ENCODE measurements at places on chromosomes 4 and X.

GRCh38 chrX:122094611-122095010, 1047.2 kb downstream of the GLUD2 start:
- peak; percentile 46 for DNase-seq

GRCh38 chr4:79224777-79225104, 101.1 kb downstream of the NAA11 start:
- DNase-seq = no peak

DNA sequence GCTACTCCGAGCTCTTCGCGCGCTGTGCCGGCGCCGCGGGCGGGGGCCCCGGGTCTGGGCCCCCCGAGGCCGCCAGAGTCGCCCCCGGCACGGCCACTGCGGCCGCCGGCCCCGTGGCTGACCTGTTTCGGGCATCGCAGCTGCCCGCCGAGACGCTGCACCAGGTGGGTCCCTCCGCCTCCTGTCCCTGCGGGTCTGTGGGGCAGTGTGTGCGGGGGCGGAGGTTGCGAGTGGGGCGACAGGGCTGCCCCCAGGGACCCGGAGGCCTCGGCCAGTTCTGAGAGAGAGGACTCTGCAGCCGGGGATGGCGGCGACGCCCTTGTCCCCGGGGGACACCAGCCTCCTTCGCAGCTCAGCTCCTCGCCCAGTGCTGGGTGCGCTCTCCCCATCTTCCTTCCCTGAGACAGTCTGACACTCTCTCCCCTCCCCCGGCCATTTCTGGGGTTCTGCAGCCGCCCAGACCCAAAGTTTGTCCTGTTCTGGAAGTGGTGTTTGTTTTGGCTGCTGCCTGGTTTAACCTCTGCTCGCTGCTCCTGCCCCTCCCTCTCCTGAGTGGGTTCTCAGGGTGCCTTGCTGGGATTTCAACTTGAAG, 609 bp downstream of the REPS2 start:
- no peak for DNase-seq

DNA sequence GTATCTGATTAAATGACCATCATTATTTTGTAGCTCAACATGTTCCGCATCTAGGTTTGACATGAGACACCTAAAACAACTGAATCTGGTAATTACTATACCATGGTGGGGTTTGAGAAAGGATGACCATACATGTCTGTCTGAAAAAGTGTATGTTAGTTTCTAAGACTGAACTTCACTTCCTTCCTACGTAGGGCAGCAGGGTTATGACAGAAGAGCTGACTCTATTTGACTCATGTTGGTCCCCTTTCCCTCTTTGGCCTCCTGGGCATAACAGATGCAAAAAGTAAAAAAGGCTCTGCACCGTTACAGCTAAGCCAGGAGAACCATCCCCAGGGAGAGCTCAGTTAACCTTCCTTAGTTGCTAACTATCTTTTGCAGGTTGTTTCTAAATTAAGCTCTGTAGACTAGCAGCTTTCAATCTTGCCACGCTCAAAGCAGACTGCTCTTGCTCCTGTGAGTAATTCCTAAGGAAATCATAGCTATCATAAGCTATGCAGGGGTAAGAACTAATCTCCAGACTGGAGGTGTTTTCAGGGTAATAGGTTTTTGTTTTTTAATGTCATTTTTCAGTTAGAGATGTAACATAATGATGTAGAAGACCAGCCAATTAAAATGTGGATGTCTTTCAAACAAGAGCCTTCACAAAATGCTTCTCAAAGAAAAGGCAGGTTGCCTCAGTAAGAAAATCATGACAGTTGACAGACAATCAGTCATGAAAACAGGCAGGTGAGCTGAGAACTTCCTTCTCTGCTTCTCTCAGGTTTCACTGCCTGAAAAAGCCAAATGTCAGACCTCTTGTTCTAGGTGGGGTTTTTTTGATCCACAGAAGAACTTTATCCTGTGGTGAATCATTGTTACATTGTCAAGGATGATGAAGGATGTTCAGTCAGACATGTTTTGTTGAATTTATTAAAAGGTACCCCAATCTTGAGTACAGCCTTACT, 66.9 kb upstream of the DAPP1 start:
- DNase-seq = no peak

DNA sequence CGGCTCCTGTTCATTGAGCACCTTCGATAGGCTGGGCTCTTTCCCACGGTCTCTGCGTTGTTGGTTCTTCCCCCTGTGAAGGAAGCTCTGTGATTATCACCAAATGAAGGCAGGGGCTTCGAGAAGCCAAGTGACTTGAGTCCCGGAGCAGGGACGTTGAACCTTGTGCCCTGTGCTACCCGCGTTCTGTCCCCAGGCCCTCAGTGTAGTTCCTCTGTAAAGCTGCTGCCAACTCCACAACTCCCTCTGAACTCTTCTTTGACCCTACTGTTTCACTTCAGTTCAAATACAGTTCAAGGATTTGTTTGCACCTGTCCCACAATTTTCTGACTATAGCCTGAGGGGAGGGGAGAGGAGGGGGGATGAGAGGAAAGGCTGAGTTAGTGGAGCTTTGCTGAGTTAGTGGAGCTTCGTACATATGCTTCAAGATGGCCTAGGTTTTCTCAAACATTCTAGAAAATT, 635 bp upstream of the PHF8 start:
- no peak for DNase-seq

GRCh38 chrX:57905141-57905540, 5.1 kb downstream of the ZXDA start:
- no peak for DNase-seq

DNA sequence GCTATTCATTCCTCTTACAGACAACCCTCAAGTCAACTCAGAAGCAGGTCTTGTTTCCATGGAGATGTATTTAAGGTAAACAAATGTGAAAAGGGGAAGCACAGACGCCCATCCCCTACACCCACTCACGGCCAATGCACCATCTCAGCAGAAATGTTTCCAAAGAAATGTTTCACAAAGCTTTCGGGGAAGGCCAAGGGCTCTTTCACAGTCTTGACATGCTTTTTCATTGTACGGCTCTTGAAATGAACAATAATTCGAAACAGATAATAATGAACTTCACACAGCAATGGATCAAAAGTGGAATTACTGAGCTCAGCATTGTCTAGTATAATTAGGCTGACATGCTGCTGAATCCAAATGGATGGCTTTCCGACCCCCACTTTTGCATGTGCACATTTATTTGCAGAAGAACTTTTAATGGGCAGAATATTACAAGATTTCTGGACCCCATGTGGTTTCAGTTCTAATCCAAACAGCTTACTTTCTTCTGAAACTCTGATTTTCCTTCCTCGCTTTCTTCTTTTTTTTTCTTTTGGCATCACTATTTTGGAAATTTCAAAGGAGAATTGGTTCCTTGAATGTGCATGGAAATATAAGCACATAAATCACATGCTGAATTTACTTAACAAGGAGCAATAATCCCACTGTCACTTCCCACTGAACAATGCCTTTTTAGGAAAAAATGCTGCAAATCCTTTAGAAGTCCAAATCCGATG, 160.9 kb downstream of the SMIM20 start:
- DNase-seq = no peak

DNA sequence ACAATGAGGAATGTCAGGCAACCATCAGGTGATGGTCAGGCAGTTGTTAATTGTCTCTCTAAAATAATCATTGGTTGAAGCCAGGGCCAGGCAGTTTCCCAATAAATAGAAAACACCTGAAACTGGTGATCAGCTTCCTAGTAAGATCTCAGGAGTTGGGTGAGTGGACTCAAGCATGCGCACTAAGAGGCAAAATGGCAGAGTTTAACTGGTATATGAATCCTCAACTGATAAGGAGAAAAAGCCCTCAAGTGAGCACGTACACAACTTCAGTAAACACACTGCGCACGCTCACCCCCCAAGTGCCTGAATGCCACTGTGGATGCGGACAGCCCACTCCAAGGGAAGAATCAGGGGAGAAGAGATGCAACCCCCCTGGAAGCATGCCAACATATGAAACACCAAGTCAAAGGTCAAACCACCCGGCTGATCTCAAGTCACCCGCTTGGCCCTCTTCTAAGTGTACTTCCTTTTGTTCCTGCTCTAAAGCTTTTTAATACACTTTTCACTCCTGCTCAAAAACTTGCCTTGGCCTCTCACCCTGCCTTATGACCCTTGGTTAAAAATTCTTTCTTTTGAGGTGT, 39.9 kb downstream of the LNX1 start:
- DNase-seq = no peak

GRCh38 chr4:26361297-26361696, 40.5 kb downstream of the RBPJ start:
- no peak for DNase-seq

- DNase-seq = no peak
Measured at GRCh38 chr4:145829629-145830395, 108.8 kb downstream of the ZNF827 start.

GRCh38 chr4:20700007-20700761, at the start of gene PACRGL:
TSS of gene PACRGL (plus strand) at chr4:20700458. CDS start at chr4:20704482, 4,024 bp downstream.
- DNase-seq = peak; percentile 94

DNA sequence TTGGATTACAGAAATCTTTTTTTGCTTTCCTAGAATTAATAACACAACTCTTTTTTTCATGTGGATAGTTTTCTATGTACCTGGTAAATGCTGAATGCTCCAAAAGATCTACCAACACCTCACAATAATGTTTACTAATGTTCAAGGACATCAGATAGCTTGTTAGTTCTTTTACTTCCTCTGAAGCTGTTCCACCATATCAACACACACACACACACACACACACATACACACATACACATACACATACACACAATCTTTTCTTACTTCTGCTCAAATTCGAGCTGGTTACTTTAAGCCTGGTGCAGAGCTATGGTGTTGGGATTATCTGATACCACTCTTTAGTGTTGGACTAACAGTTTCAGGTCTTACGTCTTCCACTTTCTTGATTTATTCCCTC, 28.3 kb upstream of the TMPRSS11D start:
- DNase-seq = no peak

DNA sequence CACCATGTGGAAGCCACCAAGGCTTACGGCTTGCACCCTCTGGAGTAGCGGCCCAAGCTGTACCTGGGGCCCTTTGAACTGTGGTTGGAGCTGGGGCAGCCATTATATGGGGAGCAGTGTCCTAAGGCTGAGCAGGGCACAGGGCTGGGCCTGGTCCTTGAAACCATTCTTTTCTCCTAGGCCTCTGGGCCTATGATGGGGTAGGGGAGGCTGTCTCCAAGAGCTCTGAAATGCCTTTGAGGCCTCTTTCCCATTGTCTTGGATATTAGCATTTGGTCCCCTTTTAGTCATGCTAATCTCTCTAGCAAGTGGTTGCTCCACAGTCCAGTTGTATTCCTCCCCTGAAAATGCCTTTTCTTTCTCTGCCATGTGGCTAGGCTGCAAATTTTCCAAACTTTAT, 96.4 kb upstream of the ARX start:
- no peak for DNase-seq

DNA sequence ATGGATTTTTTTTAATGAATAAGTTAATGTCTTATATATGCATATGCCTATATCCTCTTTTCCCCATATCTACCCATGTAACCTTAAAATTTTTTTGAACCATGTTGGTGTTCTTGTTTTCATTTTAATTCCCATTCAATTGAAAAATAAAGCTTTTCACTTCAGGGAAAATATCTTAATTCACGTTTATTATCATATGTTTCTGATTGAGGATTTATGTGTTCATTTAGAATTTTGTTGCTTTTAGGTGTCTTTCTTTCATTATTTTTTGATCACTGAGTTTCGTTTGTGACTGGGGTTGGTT, 29.1 kb downstream of the HADH start:
- DNase-seq = no peak

- DNase-seq = no peak
Measured at GRCh38 chr4:20217521-20217920, 34.2 kb upstream of the SLIT2 start.

Measured in fibroblast of skin of scalp (primary cell).